ENCODE measurements at places on chromosomes 4 and X. TPM values are rescaled to one million over a fixed set of nuclear protein-coding genes. Genes with fewer than 3 reads are reported as not detected.

GRCh38 chr4:98624144-98624543 lies 34.3 kb downstream of the TSPAN5 start:
- DNase-seq = no peak

DNA sequence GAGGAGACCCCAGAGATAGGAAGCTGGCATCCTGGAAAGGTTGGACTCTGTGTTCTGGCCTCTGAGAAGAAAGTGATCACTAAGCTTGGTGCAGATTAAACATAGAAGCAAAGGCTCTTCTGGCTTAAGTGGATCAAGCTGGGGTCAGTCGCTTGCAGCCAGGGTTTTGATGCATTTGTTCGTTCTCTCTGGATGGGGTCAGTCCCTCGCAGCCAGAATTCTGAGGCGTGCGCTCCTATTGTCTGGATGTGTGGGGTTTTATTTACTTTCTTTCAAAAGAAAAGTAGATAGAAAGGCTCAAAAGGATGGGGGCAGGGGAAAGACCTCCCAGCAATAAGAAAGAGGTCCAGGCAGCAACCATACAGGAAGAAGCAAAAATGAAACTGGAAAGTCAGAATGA lies 152.6 kb downstream of the DHRSX start:
- no peak for DNase-seq

DNA sequence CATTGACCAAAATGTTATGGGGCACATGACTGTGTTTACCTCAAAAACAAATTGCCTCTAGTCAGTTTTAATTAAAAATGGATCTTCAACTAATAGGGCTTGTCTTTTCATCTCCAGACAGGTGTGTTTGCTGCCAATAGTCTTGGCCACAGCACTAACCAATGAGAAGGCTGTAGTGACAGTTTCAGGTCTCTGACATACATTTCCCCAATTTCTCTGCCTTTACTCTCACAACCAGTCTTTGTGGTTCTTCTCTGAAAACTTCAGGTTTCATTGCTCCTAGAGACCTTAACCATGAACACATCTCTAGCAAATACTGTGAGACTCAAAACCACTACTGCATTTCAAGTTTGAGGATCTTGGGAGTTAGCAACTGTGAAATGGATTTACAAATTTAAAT lies 3.5 kb upstream of the EDNRA start:
- no peak for DNase-seq

GRCh38 chrX:31371956-31372355 lies 300.1 kb upstream of the FTHL17 start:
- DNase-seq = no peak

GRCh38 chr4:53863158-53863557 lies 201.2 kb downstream of the CHIC2 start:
- DNase-seq = no peak

The FAM47A gene
- not detected for total RNA-seq

The DCAF12L2 gene
- 0.06 TPM for total RNA-seq

The STK26 gene
- total RNA-seq = 33.2 TPM

All from epithelial cell of proximal tubule (primary cell).